ENCODE measurements at places on chromosomes 3 and 15. TPM values are rescaled to one million over a fixed set of nuclear protein-coding genes. Genes with fewer than 3 reads are reported as not detected.

SLC22A14 gene
- polyA plus RNA-seq, result 0.37 TPM

TMEM158 gene
- 5.5 TPM for polyA plus RNA-seq

DNA sequence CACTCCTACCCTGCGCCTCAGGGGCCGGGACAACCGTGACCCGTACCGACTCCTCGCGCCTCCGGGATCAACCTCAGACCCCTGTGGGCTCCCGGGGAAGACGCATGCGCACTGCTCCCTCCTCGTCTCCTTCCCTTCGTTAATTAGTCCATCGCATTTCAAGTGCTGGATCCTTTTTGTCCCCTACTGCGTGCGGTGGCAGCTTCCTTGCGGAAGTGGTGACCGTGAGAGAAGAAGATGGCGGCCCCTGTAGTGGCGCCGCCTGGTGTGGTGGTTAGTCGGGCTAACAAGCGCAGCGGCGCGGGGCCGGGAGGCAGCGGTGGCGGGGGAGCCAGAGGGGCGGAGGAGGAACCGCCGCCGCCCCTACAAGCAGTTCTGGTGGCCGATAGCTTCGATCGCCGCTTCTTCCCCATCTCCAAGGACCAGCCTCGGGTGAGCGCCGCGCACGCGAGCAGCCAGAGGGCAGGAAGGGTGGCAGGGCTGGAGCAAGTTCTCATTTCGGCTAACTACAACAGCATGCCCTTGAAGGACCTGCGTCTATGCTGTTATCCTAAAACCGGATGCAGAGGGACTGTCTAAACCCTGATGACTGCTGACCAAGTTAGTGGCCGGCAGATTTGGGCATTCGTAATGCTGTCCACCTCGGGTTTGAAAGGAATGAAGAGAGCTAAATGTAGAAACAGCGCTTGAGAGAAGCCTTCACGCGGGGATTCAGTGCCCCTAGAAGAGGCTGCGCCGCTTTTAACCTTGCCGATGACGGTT lies at the start of gene EIF2B5:
EIF2B5 (plus strand) TSS at position 210 of the 762 bp plus-strand sequence; CDS start at position 238, 28 bp downstream.
- peak; percentile 89 for DNase-seq

TMEM39A gene
- 50.4 TPM for polyA plus RNA-seq

DNA sequence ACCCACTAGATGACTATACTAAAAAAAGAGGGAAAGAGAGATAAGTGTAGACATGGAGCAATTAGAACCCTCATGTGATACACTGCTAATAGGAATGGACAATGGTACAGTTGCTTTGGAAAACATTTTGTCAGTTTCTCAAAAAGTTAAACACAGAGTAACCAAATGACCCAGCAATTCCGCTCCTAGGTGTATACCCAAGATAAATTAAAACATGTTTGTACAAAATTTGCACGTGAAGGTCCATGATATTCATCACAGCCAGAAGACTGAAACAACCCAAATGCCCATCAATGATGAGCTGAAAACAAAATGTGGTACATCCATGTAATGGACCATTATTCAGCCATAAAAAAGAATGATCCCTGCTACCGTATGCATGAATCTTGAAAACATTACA lies 11.8 kb downstream of the MESP2 start:
- no peak for DNase-seq

DNA sequence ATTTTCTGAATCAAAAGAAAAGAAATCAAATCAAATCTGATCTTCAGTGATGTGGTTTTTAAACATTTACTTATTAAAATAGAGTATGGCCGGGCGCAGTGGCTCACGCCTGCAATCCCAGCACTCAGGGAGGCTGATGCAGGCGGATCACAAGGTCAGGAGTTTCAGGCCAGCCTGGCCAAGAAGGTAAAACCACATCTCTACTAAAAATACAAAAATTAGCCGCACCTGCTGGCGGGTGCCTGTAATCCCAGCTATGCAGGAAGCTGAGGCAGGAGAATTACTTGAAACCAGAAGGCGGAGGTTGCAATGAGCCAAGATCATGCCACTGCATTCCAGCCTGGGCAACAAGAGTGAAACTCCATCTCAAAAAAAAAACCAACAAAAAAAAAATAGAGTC lies 169.1 kb downstream of the ULK4 start:
- no peak for DNase-seq

DNA sequence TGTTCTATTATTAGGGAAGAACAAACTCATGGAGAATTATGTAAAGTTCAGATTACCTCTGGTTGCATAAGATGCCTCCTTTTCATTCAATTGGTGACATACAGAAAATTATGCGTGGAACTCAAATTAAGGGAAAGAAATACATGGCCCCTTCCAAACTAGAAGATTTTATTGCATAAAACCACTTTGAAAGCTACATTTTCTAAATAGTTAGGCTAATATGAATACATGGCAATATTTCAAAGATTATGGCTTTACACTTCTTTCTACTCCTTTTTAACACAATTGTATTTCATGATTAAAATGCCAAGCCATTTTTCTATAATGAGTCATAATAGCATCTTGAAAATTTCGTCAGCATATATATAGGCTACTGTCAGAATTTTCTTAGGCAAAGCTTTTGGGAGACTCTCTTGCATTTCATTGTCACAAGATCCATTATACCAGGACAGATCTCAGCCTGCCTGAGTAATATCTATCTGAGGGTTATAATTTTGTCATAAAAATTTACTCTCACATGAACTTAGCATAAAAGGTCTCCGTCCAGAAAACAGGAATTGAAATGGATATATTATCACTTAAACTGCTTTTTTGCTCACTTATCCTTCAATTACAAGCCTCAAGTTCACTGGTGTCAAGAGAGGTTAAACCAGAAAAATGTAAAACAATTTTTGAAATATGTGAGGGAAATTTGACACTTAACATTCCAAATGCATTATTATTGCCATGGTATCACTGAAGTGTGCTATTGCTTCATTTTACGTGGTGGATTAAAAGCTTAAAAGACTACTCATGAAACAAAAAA lies 37.1 kb downstream of the CPA3 start:
- no peak for DNase-seq

ZNF502 gene
- 13.8 TPM for polyA plus RNA-seq

DNA sequence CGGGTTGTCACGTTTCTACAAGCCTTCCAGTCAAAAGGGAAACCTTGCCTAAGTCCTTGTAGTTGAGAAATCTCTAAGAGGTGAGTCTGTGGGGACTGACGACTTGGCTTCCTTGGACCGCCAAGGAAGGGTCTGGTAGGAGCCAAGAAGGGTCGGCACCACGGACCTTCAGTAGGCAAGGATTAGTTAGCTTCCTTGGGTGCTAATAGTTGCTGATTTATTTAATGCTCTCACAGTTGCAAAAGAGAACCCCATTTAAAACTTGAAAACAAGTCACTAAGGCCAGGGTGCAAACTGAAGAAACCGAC lies 361 bp upstream of the LCMT2 start:
- DNase-seq, result no peak

- DNase-seq, result no peak
Measured at GRCh38 chr3:122714273-122714672, 33.6 kb downstream of the PARP14 start.

DNA sequence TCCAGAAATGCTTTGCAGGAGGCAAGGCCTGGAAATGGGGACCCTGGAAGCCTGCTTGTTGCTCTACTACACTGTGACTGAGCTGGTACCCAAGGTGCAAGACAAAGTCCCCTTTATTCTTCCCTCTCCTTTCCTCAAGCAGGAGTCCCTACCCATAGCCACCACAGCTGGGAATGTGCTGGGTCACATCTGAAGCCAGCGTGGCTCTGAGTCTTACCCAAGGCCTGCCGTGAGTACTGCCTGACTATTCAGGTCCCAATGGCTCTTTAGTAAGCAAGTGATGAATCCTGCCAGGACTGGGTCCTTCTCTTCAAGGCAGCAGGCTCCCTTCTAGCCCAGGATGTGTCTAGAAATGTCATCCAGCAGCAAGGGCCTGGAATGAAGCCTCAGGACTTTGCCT lies 9.6 kb upstream of the RAD51 start:
- no peak for DNase-seq

- DNase-seq, result no peak
Measured at GRCh38 chr3:142417302-142417701, 30.5 kb downstream of the XRN1 start.

MESP1 gene
- polyA plus RNA-seq, result 0.43 TPM

DNA sequence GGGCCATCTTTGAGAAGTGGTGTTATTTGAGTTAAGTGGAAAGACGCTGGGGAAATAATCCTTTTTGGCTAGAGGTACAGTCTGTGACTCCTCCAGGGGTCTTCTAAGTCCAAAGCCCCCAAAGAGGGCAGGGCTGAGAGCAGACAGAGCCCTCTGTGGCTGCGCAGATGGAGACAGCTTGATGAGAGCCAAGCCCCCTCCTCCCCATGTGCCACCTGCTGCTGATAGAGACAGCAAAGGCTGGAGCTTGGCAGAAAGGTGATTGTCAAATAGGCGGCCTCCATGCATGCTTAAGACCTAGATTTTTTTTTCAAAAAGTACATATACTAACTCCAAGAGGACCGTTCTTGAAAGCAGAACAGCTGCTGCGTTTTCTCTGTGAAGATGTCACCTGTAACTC lies 72.4 kb downstream of the CRYGS start:
- no peak for DNase-seq

- no peak for DNase-seq
Measured at GRCh38 chr3:51966016-51966415, 1.2 kb downstream of the PCBP4 start.

DNA sequence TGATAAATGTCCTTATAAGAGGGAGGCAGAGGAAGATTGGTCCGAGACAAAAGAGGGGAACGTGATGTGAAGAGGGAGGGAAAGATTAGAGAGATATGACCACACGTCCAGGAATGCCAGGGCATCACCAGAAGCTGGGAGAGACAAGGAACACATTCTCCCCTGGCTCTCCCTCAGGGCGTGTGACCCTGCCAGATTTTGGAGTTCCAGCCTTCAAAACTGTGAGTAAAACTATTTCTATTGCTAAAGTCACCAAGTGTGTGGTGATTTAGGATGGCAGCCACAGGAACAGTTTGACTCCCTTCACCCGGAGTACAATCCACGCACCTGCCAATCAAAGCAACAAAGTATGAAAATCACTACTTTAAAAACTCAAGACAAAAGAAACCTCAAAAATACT lies 32.1 kb upstream of the TJP1 start:
- no peak for DNase-seq

SNTN gene
- not detected for polyA plus RNA-seq

GRCh38 chr3:138479438-138479863 lies 45.0 kb downstream of the ESYT3 start:
- peak; percentile 13 for DNase-seq

DNA sequence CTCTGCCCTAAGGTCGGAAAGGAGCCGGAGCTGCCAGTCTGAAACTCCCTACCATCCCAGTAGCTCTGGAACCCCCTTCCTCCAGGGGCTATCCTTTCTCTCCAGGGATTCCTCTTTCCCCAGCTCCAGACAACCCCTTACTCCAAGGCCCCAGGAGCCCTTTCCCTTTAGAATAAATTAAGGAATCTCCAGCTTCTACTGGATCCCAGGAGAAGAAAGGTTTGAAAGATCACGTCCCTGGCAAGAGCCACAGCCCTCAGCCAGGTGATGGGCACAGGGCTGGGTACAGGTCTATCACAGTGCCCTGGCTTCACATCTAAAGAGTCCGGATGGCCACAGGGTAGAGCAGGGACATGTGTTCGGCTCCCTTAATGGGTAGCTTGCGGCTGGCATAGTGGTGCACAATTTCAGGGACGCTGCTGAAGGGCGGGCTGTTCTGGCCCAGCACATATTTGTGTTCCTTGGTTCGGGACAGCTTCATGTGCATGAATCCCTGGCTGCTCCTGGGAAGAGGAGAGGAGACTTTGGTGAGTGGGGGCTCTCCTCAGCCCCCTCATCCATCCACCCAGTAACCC lies 20.0 kb downstream of the SHF start:
- DNase-seq, result no peak

DNA sequence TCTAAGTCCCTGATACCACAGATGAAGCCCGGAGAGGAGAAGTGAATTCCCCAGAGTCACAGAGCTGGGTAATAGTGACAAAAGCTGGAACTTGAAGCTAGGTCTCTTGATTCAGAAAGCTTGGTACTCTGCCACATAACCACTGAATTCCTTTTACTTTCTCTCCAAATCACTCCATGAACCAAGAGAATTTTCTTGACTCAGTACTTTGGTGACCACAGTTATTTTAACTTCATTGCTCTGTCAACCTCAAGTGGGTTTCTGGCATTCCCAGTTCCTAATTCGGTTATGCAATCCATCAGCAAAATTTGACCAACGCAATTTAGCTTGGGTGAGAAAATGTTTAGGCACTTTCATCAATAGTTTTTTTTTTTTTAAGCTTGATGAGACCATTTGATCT lies 61.0 kb upstream of the PPARG start:
- DNase-seq, result no peak

DNA sequence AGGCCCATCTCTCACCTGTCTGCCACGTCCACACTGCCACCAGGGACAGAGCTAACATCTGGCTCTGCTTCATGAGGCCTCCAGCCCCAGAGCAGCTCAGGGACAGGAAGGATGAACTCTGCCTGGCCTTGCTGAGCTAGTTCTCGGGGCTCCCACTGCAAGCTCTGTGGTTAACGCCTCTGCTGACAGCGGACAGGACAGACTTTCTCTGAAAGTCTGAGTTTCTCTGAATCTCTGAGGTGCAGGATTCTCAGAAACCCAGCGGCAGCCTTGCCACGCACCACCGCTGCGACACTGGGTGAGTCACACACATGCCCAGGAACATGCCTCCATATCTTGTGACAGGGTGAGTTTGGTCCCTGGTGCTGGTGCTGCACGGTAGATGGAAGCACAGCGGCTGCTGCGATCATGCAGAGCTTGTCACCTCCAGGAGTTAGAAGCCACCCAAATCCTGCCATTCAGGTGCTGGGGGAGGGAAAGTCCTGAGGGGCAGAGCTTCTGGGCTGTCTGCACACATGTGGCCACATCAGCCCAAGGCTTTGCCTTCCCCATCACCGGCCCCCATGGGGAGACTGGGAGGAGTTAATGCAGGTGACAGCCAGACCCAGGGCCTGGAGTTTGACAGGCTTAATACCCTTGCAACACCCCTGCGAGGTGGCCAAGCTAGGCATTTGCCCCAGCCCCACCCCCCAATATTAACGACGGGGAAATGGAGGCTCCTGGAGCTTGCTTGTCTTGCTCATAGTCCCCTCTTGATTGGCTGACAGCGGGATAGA lies 267.0 kb downstream of the PLCL2 start:
- DNase-seq, result no peak

DNA sequence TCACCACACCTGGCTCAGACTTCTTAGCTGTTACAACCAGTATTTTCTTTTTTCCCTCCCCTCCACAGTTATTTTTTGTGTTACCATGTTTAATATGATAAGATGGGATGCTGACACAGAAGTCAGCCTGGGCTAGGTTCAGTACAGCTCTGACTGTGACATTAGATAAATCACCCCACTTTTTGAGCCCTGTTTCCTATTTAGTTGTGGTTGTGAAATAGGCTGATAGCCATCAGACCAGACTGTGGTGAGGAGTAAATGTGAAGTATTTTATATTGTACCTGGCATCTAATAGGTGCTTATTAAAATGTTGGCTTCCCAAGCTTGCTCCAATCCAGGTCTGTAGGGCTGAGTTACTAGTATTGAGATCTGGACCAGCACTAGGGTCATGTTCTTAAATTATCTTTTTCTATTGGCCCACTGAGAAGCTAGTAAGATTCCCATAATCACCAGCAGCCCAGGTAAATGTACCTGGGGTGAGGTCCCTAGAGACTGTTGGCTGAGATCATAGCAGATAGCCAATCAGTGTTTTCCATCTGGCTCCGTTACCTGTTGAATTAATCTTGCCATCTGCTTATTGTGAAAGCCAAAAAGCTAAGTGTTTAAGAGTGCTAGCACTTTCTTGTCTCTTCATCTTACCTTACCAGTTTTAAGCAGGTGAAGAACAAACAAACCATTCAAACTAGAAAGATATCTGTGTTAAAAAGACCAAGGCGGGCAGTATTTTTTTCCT lies 61.0 kb downstream of the CCK start:
- DNase-seq, result no peak

GRCh38 chr3:28334552-28334951 lies 14.0 kb upstream of the ZCWPW2 start:
- DNase-seq, result no peak
